Stimulated activated CD8-positive, alpha-beta memory T cell treated with anti-CD3 and anti-CD28 coated beads, Interleukin-4, amount 100 ng/mL, for 1 hour (primary cell): ENCODE measurements at places on chromosomes 3 and 15.

GRCh38 chr3:9400616-9401015, 3.2 kb downstream of the SETD5 start:
- DNase-seq: no peak

GRCh38 chr3:74267588-74268184, 346.8 kb downstream of the CNTN3 start:
- DNase-seq: no peak

DNA sequence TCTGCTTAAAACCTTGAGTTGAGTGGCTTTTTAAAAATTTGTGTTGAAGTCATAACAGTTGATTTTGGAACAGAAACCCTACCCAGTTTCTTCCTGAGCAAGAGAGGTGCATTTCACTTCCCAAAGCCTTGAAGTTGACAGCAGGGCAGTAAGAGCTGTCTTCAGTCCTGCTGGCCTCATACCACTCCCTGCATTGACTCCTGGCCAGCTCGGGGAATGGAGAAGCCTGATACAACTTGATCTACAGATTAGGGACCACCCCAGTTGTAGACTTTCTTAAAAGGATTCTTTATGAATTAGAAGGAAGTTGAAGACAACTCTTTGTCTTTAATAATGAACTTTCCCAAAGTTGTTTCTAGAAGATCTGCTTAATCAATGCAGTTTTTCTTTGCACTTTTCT, 90.6 kb upstream of the FLNB start:
- no peak for DNase-seq

DNA sequence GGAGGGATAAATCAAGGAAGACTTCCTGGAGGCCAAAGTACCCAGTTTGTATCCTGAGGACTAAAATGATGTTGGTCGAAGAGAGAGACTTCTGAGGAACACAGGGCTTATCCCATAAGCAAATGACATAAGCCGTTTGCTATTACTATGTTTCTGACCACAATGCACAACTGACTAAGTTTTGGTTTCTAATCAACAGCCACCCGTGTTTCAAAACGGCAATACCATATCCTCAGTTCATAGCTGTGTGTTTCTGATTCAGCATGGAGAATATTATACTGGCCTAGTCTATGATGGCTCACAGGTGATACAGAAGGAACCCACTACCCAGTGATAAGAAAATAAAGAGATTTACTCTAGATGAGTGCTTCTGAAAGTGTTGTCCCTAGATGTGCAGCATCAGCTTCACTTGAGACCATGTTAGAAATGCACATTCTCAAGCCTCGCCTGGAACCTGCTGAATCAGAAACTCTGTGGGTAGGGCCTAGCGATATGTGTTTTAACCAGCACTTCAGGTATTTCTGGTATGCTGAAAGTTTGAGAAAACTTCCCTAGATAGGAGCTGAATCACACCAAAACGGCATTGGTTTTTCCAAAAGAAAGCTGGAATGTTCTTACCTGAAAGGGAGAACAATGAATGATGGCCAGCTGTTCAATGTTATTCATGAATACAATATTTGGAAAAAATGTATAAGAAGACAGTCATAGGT, 639.7 kb upstream of the NR2F2 start:
- no peak for DNase-seq

DNA sequence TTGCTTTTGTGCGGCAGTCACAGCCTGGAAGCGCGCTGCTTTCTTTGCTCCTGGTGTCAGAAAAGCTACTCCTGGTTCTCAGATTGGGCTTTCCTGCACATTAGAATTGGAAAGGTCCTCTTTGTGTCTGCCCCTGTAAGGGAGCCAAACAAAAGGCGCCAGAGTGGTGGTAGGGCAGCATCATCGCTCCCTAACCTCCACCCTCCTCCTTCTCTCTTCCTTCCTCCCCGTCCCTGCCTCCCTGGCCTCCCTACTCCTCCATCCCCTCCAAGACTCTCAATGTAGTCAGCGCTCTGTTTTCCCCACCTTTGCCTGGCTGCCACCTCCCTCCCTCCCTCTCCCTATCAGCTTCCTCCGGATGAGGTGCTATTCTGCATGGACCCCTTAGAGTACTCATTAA, 65.3 kb downstream of the SH3GL3 start:
- DNase-seq: no peak

- DNase-seq: no peak
Observed at GRCh38 chr15:70375586-70375985, 277.9 kb upstream of the TLE3 start.

- DNase-seq: no peak
Observed at GRCh38 chr3:55611121-55611520, 124.0 kb upstream of the WNT5A start.

DNA sequence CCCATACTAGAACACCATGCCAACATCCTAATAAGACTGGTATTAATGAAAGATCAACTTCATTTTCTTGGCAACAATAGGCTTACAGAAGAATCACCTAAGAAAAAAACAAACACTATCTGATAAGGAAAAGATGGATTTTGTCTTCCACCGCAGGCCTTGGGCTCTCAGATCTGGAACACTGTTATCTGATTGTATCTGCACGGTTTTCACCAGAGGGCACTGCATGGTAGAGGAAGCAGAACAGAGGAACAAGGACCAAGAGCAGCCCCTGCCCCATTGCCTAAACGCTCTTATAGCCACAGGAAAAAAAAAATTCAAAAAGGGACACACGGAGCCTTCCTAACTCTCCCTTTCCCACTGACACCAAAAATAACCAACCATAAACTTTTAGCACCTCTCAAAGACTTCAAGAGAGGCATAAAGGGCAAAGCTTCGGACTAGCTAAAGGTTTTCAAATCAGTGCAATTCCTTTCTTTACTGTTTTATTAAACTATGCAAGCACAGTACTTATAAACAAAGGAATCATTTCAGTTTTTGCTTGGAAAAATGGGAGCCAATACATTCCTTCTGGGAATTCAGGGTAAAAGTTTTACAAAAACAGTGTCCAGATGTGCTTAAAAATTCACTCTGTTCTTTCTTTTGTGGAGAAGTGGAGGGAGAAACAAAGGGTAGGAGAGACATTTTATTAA, 23.3 kb downstream of the IL17RD start:
- no peak for DNase-seq

DNA sequence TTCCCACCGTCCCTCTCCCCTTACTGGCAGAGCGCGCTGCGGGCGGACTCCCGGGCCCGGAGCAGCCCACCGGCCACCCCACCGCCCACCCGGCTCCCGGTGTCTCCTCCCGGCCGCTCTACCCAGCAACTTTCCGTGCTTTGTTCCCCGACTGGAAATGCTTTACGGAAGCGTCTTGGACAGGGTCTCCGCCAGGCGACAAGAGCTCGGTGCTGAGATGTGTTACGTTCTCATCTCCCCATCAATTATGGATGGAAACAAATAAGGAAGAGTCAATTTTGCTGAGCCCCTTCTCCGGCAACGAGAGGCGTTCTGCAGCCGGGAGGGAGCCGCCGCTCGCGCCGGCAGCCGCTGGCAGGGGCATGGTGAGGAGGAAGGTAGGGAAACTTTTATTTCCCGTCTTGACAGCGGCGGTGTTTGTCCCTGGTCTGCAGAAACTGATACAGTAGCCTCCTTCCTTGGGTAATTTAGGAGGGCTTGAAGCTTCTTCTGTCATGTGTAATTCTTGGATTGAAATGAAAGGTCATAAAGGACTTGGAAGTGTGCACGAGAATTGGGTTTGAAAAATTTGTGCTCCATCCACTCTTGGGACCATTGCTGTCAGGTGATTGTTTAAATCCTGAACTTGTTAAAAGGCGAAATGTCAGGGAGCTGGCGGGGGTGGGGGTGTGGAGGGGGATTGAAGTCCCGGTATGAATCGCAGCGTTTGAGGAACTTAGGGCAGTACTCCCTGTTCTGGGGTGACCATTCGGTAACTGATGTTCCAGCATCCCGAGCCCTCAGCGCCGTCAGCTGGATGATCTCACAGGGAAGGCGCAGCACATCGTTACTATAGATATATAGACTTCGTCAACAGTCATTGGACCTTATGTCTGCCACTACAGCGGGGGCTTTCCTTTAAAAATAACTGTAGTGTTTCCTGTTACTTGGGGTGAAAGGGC, 1.5 kb downstream of the SEMA6D start:
- no peak for DNase-seq

- DNase-seq: no peak
Observed at GRCh38 chr3:129610276-129610675, 3.8 kb upstream of the PLXND1 start.

DNA sequence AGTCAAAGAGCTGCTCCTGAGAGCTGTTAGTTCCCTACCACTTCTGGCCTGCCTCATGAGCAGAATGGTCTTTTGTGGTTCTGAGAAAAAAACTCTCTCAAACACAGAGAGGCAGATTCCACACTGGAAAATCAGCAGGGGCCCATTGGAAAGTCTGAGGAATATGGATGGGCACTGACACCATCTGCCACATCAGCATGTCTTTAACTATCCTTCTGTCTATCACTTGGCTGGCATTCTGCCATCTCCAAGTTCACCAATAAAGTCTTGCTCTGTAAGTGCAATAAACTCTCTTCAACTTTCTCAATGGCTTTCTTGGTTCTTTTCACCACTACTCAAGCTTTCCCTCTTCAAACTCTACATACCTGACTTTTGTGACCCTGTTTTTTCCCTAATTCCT, 101.3 kb upstream of the GALNT15 start:
- no peak for DNase-seq

- DNase-seq: no peak
Observed at GRCh38 chr3:196662033-196662432, 22.5 kb downstream of the NRROS start.
